ENCODE measurements at places on chromosomes 5 and 9.

DNA sequence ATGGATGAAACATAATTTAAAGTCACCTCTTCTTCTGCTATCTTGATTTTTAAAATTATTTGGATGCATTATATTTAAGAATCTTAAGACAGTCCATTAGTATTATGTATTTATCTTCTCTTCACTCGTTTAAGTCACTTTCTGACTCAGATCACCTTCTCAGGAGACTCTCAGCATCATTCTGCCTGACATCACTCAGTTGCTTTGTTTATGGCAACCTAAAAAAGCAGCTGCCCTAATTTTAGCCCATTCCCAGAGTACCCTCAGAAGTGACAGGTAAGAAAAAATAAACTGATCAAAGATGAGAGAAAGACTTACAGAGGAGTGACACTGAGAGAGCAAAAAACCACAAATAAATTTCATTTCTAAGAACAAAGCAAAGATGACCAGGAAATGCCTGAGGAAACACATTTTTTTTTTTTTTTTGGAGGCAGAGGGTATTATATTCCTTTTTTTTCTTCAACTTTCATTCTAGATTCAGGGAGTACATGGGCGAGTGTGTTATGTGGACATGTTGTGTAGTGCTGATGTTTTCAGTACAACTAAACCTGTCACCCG is 140.5 kb downstream of the MUSK start:
- no peak for DNase-seq

- DNase-seq: no peak
These were observed 156.8 kb downstream of the NXNL2 start for GRCh38 chr9:88691811-88692210.

GRCh38 chr5:122501089-122501435 is 189.0 kb downstream of the SNCAIP start:
- no peak for DNase-seq

DNA sequence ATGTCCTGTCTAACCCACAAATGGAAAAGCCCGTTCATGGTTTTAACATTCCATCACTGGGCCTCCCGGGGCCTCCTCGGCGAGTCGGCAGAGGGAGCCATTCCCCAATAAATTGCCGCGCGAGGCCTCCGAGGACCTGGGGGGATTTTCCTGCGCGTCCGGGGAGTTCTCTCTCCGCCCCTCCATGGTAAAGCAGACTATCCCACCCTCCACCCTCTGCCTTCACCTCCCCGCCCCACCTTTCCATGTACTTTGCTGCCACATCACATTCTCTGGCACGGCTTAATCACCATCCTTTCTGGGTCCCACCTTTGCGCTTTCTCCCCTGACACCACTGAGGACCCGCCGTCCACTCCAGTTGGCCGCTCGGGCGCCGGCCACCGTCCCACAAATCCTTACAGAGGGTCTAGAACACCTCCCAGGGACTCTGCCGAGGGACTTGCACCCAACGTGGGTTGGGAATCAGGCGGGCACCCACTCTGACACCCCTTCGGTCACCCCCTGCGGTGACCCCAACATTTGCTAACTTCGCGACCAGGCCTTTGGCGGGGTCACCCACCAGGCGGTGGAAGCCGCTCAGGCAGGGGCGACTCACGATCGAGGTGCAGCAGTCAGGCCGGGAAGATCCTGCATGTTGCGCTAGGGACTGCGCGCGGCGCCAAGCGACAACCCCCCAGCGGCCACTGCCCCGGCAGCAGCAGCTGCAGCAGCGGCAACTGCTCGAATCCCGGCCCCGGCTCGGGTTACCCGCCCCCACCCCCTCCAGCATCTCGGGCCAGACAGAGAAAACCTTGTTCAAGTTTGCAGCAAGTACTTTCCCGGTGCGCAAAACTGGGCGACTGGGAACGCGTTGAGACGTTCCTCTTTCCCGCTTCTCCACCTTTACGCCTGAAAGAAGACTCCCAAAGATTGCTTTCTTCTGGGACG is at the start of gene MEGF10:
TSS of gene MEGF10 (plus strand) at position 778 of the 927 bp plus-strand sequence. CDS start 40,513 bp downstream, outside the sequence.
- no peak for DNase-seq

DNA sequence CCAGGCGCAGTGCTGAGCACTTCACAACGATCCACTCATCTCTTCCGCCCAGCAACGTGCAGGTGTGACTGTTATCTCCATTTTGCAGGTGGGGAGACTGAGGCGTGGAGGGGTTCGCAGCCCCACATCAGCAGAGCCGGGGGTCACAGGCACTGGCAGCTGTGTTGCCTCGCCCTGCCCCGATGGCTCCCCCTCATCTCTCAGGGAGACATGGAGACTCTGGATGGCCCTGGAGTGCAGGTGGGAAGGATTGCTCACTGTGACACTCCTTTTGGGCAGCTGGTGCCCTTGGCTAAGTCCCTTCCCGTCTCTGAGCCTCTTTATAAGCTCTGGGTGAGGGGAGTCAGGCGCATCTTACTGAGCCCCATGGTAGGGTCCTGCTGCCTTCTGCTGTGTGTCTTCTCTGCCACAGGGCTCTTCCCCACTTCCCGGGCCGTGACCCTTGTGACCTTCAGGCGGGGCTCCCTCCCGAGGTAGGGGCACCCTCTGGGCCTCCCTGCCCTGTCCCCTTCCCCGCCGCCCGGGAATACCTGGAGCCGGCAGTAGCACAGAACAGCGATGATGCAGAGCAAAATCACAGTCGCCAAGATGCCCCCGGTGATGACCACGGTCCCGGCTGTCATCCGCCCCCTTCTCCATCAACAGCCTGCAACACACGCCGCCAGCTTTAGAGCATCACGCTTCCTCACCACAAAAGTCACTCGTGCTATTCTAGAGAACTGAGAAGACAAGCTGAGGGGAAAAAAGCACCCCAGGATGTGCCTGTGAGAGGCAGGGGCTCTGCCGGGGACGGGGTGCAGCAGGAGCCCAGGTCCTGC is 29.4 kb downstream of the FAM163B start:
- no peak for DNase-seq

DNA sequence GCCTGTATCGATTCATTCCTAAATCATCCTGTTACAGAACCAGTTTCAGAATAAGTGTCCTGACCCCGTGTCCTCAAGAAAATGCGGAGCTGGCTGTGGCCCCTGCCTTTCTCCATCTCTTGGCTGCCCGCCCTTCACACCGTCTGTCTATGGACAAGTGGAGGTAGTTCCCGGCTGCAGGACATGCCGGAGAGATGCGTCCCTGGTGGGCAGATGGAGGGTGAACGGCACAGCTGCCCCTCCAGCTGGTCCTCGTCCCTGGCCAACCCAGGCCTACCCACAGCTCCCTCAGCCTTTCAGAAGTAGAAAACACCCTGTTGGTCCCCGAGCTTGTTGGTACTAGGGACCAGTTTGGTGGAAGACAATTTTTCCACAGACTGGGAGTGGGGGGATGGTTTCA is 14.8 kb upstream of the EXOC3 start:
- no peak for DNase-seq

GRCh38 chr5:89542736-89543135 is 659.8 kb upstream of the MEF2C start:
- no peak for DNase-seq

DNA sequence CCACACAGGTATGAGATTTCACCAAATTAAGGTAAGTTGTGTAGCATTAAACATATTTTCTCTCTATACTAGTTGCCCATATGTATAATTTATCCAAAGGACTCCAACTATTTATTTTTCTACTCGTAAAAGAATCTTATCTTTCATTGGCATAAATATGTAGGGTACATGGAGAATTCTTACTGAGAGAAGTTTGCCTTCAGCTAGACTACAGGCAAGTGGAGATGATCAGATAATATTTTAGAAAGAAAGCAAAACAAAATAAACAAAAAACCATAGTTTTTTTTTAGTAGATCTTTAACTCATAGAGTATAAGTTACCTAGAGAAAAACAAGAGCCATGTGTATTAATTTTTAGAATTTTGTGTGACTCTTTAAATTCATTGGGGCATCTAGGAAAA is 743.1 kb upstream of the ARRDC3 start:
- no peak for DNase-seq

DNA sequence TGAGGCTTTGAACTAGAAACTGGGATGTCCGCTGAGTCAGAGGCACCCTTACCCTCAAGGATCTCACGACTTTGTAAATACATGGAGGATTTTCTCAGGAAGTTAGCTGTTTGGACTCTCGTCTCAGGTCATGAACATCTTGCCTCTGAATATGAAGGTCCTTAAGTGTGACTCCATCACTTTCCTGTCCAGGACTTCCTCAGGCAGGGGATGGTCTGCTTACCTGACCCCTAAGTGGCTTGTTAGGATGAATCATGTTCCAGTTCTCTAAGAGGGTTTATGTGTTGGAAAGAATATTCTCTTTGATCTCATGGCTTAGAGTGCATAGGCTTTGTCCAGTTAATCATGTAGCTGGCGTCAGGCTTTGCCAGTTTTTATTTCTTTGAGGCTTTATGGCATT is 511.7 kb upstream of the KLF4 start:
- DNase-seq: no peak

DNA sequence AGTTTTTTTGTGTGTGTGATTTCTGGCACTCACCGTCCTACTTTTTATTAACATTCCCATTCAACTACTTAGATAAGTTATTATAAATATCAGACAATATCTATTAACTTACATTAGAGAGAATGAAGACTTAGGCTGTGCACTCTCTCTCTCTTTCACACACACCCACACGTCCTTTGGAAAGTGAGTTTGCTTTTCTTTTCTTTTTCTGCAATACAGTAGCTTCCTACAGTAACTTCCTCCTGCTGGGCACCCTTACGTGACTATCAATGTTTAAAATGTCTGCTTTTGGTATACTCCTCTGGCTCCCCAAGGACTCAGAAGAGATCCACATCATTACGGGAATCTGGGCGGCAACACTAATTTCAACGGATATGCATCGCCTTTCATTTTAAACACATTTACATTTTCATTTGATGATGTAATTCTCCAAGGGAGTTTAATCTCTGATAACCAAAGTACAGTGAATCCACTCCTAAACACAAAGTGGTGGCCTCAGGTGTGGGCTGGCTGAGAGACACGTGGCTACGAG is 179.5 kb downstream of the MAPKAP1 start:
- no peak for DNase-seq

DNA sequence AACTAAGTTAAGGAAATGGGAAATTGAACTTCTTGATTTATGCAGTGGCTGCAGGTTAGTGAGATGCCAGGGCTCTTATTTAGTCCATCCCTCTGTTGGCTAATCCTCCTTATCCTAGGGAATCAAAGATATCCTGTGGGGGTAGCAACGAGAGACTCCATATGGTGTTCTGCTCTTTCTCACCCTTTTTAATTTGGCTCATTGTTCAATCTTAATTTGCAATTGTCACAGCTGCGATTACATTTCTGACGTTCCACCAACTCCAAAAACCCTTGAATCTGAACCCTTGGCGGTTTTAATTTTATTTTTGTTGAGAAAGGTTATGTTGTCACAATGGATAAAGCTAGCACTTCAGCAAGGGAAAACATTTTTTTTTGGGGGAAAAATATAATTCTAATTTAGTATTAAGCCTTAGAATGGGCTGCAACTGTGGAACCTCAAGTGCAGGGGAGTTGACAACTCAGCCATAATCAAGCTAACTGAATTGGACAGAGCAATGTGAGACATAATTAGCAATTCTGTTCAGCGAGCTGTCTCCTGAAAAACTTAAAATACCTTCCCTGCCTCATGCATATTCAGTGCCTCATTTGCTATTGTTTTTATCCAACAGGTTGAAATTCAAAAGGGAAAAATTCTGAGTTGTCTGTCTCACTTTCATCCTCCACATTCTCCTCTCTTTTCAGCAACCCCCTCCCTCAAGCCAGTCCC is 91.3 kb downstream of the MAT2B start:
- no peak for DNase-seq

- peak; percentile 61 for DNase-seq
These were observed 148.3 kb upstream of the RUSC2 start for GRCh38 chr9:35341585-35341984.

DNA sequence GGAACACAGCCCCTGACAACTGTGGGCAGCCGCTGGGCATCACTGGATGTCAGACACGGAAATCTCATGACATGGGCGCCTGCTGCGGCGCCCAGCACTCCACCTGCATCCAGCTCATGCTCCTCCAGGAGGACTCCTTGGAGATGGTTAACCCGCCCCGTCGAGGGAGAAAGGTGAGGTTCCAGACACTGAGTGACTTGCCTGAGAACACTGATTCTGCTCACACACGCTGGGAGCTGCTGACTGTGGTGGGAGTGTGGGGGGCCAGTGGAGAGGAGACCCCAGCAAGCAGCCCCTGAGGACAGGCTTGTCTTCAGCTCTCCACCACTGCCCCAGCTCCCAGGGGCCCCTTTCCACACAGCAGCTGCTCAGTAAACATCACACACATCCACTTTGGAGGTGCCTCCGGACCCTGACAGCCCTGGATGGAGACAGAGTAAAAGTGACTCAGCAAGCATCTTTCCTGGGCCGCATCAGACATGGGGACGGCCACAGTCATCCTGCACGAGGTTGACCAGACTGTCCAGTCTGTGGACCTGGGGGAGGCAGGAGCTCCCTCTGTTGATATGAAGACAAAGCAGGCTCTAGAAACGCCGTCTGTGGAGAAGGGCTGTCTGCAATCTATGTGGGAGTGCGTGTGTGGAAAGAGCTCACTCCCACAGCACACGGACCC is 283.7 kb upstream of the IRX4 start:
- DNase-seq: no peak
